ENCODE measurements at places on chromosomes 1 and 21. TPM values are rescaled to one million over a fixed set of nuclear protein-coding genes. Genes with fewer than 3 reads are reported as not detected.

DNA sequence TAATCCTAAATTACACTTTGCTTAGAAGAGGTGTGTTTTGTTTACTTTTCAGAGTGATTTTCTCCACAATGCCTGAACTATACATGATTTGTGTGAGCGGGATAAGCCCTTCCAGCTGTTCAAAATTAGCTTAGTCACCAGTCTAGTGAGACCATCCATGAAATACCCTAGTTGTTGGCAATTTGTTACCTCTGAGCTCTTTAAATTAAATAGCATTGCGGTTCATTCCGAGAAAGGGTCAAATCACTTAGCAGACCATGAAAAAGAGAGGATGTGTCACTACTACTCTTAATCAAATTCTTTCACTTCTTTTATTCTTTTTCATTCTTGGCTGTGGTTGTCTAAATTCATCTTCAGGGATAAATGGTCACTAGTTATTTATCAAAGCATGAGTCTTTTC lies 11.9 kb upstream of the VAV3 start:
- no peak for DNase-seq

DNA sequence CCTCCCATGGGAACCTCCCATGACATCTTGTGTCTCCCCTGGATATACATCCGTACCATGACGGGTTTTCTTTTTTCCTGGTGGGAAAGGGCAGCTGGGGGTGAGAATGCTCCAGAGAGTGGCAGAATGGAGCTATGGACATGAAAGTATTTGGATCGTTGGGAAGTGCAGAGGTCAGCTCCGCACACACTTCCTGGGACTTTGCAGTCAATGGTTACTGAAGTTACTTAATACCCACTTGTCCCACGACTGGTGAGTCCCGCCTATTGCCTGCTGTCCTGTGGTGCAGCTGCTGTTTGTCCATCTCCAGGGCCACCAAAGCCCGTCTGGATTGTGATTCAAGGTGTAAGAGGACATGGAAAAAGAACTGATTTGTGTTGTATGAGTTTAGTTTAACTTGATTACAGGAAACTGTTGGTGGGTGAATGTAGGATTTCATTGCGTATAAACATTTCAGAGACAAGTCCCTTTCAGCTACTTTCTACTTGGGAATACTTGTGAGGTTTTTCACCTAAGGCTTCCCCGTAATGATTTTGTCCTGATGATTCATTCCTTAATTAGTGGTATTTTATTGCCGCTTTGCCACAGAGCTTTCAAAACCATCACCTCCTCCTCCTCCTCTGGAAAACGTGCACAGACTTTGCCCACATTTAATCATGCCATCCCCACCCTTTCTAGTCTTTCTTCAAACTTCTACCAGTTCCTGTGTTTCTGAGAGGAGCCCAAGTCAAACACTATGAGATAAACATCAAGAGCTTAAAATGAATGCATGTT lies 308.8 kb downstream of the KIF26B start:
- DNase-seq = no peak

DNA sequence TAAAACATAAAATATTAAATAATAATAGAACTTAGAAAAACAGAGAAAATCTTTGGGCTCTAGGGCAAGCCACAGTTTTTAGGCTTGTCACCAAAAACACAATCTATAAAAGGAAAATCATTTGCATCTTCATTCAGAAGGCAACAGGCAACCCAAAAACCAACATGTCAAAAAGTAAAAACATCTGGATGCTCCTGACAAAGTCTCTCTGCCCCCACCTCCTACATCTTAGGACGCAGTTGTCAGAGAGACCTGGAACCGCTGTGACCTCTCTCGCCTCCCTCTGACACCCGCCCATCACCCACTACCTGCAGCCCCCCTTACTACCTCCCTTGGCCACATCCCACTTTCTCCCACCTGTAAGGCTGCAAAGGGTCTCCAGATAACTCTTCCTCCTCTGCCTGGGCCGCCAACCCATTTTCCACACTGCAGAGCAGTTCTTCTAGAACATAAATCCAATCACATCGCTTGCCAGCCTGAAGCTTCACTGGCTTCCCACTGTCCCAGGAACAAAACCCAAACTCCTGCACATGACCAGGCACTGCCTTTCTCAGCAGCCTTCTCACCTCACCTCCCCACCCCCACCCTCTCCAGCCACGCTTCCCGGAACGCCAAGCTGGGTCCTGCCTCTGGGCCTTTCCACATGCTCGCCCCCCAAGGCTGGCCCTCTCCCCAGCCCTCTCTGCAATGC lies 14.7 kb downstream of the PRDM15 start:
- DNase-seq = no peak

- no peak for DNase-seq
Observed at GRCh38 chr1:173212952-173213491, 5.9 kb upstream of the TNFSF4 start.

GRCh38 chr1:56385314-56385713 lies 194.0 kb downstream of the PLPP3 start:
- DNase-seq = no peak

- no peak for DNase-seq
Observed at GRCh38 chr1:101453844-101454243, 217.0 kb downstream of the S1PR1 start.

- DNase-seq = no peak
Observed at GRCh38 chr1:201622353-201622752, 83.4 kb downstream of the NAV1 start.

DNA sequence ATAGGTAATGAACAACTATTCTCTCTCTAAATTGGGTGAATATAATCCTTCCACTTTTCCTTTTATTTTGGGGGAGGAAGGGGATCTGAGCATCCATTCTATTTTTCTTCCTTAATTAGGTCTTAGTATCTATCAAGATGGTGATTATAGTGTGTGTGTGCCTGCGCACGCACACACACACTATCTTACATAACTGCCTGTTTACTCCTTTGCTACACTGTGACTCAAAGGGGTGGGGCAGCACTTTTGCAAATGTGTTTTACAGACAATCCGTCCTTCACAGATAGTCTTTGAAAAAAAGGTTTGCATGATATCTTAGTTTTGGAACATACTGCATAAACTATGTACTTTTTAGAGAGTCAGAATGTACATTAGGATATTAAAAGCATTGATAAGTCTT lies 191.5 kb downstream of the SDCCAG8 start:
- no peak for DNase-seq

- DNase-seq = no peak
Observed at GRCh38 chr21:38822778-38823238, 17.1 kb downstream of the ETS2 start.

GRCh38 chr21:39010629-39011404 lies 172.4 kb downstream of the PSMG1 start:
- no peak for DNase-seq

GRCh38 chr1:114702737-114703136 lies 7.4 kb upstream of the AMPD1 start:
- DNase-seq = no peak

- no peak for DNase-seq
Observed at GRCh38 chr1:93608187-93609109, 73.2 kb downstream of the BCAR3 start.

GRCh38 chr1:78126506-78126905 lies 80.7 kb downstream of the GIPC2 start:
- no peak for DNase-seq

- no peak for DNase-seq
Observed at GRCh38 chr1:51968632-51969031, 21.9 kb downstream of the RAB3B start.

- peak; percentile 86 for DNase-seq
Observed at GRCh38 chr1:145692785-145693443, 14.3 kb downstream of the PDZK1 start.

DNA sequence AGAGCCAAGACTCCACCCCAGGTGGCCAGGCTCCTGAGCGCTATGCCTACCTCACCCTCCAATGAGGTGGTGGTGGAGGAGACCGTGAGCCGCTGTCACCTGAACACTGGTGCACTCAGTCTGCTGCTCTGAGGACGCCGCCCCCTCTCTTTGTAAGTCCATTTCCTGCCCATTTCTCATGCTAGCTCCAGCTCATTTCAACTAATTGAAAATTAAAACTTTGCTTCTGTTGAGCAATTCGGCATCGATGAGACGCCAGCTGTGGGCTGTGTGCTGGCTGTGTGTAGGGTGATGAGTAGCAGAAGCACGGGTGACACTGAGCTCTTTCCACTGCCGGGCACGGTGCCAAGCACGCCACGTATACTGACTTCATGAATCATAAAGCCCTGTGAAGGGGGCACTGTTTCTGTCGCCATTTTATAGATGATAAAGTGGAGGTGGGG lies 11.2 kb downstream of the TNFRSF1B start:
- no peak for DNase-seq

DNA sequence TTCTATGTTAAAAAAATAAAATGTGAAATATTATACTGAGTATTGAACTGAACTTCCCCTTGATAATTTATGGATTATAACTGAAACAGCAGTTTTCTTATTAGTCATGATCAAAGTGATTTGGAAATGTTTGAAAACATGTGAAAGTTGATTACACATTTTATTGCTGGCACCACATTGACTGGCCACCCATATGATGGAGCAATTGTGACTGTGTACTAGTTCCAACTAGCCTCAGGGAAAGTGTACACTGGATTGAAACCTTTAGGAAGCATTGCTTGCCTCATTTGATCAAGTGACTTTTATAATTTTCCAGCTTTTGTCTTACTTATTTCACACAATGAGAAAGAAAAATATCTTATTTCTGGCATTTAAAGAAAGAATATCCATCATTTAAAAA lies 128.0 kb upstream of the ADGRL2 start:
- DNase-seq = no peak

- no peak for DNase-seq
Observed at GRCh38 chr1:84247425-84248220, 53.9 kb upstream of the SAMD13 start.

- no peak for DNase-seq
Observed at GRCh38 chr1:159866066-159866465, 3.6 kb upstream of the VSIG8 start.

DNA sequence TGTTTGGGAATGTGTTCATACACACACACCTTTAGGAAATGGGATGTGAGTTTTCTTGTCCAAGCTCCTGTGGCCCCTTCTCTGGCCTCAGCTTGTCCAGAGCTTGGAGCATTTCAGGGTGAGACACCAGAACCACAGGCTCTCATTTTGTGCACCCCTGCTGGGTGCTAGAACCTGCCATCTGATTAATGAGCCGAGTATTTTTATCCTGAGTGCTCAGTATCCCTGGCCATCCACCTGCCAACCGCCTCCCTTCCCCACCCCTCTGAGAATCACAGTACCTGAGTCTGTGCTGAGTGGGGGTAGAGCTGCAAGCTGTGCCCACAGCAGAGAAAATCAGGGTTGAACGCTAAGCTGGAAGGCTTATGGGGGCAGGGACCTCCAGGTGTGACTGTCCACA lies 1.4 kb downstream of the CASQ1 start:
- DNase-seq = no peak

DNA sequence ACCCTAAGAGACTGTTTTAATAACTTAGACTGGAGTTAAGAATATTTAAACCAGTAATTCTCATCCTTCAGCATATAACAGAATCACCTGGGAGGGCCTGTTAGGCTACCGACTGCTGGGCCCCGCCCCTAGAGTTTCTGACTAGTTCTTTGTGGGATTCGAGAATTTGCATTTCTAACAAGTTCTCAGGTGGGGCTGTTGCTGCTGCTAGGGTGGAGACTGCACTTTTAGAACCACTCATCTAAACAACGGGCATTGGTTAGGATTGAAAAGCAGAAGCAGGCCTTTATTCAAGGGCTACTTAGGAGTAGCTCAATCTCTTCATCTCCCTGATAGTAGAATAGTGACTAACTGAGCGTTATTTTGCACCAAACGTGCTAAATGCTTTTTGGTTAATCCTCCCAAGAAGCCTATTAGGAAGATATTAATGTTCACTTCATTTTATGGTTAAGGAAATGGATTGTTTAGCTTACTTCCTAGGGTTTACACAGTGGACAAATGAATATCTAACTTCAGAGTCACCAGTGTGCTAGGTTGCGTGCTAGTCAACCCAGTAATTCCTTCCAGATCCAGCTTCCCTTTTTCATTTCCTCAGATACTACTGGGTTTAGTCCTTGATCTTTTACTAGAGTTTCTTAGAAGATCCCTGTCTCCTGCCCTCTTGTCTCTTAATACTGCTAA lies 31.1 kb upstream of the UAP1 start:
- no peak for DNase-seq

DNA sequence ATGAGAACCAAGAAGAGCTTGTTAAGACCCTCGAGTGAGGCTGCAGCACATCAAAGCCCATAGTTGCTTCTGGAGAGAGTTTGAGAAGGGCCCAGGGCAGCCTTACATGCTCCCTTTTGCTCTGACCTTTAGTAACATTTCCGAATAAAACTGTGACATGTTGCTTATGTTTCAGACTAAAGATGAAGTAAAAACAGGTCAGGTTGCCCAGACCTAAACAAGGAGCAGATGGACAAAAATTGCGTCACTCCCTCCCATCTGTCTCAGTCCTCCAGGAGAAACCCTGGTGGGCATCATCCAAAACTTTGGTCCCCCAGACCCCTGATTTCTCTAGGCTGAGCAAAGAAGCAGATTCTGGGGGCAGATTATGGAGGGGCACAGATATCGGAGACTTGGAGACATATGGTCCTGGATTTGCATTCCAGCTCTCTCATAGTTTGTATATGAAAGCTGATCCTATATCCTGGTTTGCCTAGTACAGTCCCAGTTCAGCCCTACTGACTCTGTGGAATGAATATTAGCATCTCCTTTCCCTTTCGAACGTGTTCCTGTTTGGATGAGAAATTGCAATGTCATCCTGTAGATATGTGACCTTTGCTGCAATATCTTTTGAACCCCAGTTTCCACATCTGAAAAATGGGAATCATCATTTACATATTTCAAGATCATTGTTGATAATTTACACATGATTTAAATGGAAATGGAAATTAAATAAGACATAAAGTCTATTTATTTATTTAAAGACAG lies 304.9 kb upstream of the USP24 start:
- no peak for DNase-seq

DNA sequence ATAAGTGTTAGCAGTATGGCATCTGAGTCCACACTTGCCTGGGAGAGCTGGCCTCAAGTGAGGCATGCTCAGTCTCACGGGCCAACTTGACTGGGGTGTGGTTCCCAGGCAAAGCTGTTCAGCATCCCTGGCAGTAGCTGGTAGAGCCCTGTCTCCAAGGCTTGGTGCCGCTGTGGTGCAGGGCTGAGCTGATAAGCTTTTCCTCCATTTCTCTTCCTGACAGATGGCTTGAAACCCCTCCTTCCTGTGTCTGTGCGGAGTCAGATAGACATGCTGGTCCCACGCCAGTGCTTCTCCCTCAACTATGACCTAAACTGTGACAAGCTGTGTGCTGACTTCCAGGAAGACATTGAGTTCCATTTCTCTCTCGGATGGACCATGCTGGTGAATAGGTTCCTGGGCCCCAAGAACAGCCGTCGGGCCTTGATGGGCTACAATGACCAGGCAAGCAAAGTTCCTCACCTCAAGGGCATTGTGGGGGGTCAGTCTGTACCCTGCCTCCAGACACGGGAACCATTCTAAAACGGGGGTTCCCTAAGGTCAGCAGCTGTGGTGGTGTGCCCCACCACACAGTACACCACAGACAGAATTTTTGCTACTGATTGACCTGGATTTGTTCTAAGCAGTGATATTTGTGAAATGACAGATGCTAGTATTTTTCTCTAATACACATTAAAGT lies 13.7 kb upstream of the MIIP start:
- no peak for DNase-seq

ACOT7 gene
- 80.3 TPM for total RNA-seq

TAS1R3 gene
- total RNA-seq = not detected

TCEA3 gene
- total RNA-seq = 3.1 TPM

IFNLR1 gene
- total RNA-seq = 3.6 TPM

ANGPTL7 gene
- total RNA-seq = not detected

TACSTD2 gene
- total RNA-seq = 219 TPM

SLC2A5 gene
- total RNA-seq = not detected
